ENCODE measurements at places on chromosomes 2 and 18.

GRCh38 chr2:219644801-219645480 lies 17.5 kb downstream of the SLC4A3 start:
- no peak for DNase-seq

DNA sequence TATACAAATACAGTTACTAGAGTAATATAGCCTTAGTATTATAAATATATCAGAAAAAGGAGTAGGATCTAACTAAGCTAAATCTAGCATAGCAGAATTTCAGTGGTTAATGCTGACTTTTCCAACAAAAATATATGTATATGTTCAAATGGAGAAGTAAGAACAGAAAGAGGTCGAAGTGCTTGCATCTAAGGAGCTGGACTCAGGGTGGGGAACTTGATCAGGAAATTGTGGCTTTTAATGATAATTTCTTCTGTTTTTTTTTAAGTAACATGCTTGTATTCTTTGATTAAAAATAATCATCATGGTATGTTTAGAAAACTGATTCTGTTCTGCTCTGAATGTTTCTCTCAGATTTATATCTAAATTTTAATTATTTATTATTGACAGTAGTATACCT lies 327.1 kb downstream of the GALNT13 start:
- DNase-seq: no peak

GRCh38 chr2:15728245-15728938 lies 136.7 kb downstream of the DDX1 start:
- DNase-seq: no peak

GRCh38 chr2:38701542-38701941 lies 35.6 kb downstream of the GALM start:
- no peak for DNase-seq

DNA sequence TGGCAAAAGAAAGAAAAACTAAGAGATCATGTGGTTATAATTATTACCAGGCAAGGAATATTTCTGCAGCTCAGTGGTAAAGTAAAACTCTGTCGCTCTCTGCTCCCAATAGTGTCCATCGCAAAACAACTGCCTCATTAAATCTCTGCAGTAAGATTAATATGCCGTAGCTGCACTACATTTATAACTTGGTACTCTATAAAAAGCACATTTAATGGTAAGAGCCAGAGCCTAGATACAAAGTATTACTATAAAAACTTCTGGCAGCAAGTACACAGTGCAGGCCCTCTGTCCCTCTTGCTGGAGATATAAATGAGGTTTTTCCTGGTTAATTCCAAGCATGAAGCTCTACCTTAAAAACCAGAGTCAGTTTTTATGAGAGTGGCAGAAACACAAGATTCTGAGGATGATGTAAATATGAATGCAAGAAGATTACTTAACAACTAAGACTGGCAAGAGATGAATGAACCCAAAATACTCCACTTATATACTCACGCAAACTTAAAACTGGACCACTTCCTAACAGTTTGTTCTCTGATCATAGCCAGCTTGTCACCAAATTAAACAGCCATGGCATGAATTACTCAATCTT lies 25.5 kb downstream of the ZNF521 start:
- DNase-seq: no peak

DNA sequence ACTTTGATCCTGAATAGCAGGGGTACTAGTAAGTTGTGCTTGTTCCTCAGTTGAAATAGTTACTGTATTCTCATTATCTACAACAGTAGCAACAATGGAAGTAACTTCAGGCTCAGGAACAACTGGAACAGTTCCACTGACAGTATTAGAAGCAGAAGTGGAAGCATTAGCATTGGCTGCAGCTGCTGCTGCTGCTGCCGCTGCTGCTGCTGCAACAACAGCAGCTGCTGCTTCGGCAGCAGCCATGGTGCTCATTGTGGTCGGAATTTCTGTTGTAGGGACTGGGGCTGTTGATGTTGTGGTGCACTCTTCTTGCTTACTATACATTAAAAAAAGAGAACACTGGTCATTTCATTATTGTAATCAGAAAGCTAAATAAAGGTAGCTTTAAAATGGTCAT lies 40.8 kb downstream of the PRPF40A start:
- DNase-seq: no peak

DNA sequence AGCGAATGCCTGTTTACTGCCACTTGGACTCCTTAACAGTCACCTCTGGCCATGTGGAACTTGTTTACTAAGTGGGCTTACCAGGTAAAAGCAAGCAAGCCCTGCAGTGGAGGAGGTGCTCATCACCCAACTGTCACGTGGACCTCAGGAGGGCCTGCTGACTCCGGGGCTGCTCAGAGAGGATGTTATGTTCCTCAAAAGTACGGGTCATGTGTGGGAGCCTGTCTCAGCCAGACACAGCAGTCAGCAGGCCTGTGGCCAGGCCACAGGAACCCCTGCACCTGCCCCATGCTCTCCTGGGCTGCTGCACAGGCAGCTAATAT lies 36.2 kb downstream of the AMER3 start:
- no peak for DNase-seq

- no peak for DNase-seq
Observed at GRCh38 chr2:189082376-189082975, 97.1 kb downstream of the COL5A2 start.

GRCh38 chr2:233795735-233796171 lies 17.6 kb downstream of the MROH2A start:
- DNase-seq: no peak

DNA sequence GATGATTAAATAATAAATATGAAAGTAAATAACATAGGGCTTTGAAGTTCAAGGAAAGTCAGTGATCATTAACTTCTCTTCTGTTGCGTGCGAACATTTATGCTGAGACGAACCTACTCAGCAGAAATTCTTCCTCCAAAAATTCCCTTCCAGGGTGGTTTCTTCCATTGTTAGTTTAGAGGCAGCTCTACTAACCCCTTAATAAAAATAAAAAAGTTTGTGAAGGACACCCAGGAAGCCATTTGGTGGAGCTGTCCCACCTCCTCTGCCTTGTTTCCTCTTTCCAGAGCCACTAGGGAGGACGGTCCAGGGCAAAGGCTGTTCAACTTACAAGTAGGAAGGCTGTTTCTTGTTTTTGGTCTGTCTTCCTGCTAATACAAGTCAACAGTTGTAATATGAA lies 2.1 kb upstream of the SMAD2 start:
- no peak for DNase-seq

DNA sequence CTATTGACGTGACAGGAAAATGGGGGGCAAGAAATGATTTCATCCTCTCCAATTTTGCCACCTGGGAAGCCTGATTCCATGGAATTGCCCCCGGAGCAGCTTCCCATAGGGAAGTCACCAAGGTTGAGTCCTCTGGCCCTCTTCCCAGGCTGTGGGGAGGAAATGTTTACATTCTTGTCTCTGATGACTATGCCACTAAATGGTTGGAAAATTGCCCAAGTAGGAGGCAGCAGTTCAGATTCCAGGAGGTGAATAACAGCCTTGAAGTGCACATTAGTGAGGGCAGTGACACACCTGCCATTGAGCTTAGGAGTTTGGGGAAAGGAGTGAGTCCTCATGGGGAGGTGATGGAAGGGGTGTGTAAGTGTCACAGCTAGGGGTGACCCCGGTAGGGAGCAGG lies 449.2 kb upstream of the DCC start:
- no peak for DNase-seq

DNA sequence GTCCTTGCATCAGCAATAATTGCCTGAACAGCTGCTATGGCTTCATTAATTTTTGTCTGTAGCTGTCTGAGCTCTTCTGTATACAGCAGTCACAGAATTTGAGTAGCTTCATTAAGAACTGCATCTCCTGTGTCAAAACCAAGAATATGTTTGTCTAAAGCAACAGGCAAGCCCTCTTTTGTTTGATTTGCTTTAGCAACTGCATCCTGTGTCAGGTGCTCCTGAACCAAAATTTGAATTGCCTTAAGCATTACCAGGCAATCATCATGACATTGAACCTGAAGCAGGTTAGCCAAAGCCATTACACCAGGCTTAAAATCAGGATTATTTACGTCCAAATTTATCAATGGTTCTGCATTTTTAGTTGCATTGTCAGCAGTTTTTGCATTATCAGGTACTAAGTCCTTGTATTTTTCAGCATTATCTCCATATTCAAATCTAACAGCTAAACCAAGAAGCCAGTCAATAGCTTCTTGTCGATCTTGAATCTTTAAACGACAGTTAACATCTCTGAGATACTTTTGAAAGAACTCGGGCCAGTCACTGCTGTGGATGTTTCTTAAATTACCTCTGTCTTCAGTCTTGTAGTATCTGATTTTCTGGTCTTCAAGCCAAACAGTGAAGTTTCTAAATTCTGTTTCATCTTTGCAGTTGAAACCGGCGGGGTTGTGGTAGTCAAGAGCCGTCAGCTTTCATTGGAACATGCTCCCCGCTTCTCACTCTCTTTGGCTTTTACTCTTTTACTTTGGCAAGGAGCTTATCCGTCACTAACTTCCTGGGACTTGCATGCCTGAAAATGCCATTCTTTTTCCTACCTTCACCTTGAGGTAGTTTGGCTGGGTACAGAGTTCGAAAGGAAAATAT lies 42.2 kb downstream of the MERTK start:
- DNase-seq: no peak

- DNase-seq: no peak
Observed at GRCh38 chr2:158211502-158211901, 109.8 kb downstream of the UPP2 start.

DNA sequence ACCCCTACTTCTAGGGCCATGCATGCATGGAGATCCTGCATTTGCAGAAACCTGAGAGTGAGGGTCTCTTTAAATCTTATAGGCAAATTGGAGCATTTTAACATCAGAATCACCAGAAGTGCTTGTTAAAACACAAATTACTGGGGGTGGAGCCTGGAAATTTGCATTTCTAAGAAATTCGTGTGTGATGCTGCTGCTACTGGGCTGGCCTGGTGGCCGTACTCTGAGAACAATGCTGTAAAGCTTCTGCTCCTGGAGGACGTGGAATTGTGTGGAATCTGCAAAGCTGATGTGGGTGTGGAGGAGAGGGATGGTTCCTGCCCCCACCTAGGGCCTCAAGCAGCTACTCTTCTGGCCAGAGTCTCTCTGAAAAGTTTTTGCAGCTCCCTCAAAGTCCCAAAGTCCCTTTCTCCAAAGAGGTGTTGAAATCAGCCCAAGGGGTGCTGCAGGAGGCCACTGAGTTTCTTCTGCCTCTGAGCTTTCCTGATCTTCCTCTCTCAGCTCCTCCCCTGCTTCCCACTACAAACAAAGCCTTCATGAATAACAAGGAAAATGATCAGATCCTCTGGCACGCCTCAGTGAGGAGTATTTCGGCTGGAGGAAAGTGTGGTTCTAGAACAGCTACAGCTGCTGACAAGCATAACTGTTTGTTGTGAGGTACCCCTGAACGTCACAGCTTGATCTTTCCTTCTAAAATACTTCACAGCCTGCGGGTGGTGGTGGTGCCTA lies 508.3 kb downstream of the CNTNAP5 start:
- no peak for DNase-seq

- DNase-seq: no peak
Observed at GRCh38 chr18:36075862-36076587, 8.7 kb upstream of the RPRD1A start.

Data from stimulated activated CD8-positive, alpha-beta memory T cell treated with anti-CD3 and anti-CD28 coated beads, Interleukin-7, amount 100 ng/mL, for 24 hours (primary cell).